ENCODE measurements at places on chromosomes 6 and 20.

DNA sequence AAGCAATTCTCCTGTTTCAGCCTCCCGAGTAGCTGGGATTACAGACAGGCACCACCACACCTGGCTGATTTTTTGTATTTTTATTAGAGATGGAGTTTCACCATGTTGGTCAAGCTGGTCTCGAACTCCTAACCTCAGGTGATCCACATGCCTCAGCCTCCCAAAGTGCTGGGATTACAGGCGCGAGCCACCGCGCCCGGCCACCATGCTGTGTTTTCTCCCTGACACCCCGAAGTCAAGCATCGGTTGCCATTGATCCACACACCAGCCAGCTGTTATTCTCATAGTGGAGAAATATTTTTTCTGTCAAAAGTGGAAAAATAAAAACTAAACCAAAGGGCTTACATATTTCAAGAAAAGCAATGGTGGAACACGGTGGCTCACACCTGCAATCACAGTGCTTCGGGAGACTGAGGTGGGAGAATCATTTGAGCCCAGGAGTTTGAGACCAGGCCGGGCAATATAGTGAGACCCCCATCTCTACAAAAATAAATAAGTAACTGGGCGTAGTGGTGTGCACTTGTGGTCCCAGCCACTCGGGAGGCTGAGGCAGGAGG, 157.4 kb downstream of the ZMYND8 start:
- DNase-seq: no peak

- no peak for DNase-seq
Observed at GRCh38 chr20:47365023-47365764, 8.7 kb upstream of the ZMYND8 start.

DNA sequence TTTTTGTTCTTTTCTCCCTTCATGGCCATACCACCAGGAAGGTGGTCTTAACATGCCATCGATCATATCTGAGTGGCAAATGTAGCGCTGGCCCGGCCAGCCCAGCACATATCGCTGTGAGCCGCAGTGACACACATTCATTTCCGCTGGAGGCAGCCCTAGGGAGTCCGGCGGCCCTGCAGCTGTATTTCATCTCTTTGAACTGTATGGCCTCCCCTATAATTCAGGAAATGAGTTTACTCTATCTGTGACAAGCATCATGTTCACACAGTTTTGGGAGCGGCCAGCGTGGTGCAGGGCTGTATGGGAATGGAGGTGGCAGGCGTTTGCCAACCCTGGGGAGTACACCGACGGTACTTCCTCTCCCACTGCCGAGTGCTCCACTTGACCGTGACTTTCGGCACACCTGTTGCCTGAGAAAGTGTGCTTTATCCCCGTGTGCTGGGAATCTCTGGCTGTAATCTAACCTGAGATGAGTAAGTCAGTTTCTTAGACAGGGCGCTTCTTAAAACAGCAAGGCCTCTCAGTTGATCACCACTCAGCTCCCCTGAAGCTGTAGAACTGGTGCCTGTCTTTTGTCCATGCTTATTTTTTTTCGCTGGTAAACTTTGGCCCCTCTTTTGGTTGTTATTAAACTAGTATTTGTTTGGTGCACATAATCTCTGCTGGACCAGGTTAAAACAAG, 257.1 kb upstream of the TAB2 start:
- peak; percentile 72 for DNase-seq

DNA sequence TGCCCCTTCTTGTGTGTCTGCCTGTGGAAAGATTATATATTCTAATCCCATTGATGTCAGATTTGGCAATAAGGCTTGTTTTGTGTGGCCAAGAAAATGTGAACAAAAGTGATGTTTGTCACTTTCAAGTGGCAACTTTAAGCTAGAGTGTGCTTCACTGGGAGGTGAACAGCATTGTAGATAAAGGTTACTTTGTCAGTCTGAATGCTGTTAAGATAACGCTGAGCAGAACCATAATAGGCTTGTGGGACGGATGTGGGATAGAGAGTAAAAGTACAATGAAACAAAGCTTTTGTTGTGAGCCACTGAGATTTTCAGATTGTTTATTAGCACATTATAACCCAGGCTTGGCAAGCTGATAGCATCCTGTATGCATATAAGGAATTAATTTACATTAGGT, 303.8 kb upstream of the MAN1A1 start:
- no peak for DNase-seq

DNA sequence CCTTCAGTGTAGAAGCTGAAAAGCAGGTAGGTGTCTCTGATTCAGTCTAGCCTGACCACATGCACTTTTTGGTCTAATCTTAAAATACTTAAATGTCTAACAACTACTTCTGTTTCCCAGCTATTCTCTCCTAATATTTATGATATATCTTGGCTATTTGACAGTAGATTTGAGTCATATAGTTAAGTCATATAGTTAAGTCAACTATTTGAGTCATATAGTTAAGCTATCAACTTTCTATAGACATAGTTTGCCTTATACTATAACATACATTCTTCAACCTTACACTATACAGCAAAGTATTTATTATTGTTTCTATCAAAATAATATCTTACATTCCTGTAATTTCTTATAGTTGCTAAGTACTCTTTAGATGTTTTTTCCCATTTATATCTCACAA, 110.9 kb downstream of the GMDS start:
- no peak for DNase-seq

DNA sequence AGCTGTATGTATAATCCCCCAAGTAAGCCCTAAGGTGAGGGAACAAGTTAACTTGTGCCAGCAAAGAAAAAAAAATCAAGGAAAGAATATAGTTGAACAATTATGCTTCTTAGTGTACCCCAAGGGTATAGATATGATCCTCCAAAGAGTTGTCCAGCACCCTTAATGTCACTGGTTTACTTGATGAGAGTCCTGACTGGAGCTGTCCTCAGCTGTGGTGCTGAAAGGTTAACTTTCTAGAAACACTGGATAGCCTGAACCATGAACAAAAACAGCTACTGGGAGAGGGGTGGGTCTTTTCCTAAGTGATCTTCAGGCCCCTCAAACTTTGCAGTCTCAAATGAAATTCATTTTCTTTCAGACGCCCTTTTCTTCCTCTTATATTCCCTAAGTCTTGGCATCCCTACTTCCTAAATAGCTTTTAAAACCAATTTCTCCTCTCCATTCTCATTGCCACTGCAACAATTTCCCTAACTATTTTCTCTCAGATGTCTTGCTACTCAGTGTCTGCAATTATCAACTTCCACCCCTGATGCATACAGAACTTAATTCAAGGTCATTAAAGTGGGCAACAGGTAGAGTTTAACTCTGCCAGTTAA, 83.5 kb upstream of the PROKR2 start:
- DNase-seq: no peak

GRCh38 chr20:7820897-7821296, 119.4 kb downstream of the HAO1 start:
- no peak for DNase-seq

DNA sequence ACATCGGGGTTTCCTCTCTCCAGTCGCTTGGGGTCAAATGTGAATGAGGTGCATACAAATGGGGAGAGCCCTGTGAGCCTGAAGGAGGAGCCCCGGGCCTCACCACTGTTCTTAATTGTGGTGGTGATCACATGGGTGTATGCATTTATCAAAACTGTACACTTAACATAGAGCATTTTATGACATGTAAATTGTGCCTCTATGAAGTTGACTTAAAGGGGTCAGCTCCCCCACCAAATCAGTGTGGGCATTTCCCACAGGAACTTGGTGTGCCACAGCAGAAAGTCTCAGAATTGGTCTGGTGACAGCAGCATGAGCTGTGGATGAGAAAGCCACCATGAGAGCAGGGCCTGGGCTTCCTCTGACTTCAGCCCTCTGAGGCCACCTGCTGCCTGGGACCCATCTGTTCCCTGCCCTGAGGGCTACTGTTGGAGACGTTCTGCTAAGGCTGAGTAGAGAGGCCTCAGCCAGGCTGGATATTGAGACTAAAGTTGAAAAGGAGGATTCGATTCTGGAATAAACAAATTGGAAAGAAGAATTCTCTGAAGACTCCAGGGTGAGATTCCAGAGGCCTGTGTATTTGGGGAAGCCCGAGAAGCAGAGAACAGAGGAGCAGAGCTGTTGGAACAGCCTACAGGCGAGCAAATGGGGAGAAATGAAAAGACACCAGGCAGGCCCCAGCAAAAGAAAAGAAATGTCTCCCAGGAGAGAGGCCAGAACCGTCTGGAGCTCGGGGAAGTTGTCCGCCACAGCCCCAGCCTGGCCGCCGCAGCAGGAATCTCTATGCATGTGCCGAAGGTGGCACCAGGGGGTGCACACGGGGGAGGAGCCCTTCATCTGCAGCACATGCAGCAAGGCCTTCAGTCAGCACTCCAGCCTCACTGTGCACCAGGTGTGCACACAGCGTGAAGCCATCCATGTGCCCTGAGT, 37.6 kb upstream of the XRN2 start:
- no peak for DNase-seq

DNA sequence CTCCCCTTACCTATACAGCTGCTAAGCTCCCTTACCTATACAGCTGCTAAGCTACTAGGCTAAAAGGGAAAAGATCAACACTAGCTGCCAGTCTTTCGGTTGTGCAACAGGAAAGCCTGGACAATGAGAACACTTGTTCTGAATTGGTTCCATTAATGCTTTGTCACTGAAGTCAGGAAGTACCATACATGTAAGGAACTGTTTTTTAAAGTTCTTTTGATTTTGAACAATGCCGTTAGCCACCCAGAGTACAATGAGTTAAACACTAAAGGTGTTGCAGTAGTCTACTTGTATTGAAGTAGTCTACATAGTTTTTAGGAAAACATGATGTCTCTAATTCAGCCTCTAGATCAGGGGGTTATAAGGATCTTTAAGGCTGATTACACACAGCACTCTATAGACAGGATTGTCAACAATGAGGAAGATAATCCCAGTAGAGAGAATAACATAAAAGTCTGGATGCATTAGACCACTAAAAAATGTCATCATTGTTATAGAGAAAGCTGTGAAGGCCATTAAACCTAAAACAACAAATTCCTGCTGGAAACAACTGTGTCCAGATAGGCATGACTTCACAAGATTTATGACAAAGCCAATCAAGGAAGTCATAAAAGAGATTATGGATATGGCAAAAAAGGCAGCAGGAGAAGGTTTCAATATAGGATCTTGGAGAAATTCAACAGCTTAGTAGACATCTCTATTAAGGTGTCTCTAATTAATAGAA, 306.3 kb downstream of the PHF3 start:
- no peak for DNase-seq

DNA sequence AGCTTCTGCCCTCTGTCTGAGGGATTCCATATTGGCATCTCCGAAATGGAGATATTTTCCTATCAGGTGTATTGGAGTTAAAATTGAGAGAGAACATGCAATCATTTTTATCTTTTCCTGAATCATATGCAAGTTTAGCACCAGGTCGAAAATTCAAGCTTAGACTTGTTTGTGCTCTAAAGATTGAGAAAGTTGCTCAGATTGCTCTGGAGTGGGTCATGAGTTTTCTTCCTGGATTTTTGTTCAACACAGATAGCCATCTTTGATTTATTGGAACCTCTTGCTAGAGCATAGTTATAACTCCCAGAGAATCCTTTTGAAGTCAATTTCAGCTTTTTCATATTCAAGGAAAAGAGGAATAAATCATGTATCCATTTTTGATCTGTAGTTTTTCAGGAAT, 373.5 kb upstream of the FLRT3 start:
- no peak for DNase-seq
